ENCODE measurements at places on chromosomes 3 and 15.
A peak's percentile ranks its signal among the peaks of the same experiment; 100 is the strongest.

DNA sequence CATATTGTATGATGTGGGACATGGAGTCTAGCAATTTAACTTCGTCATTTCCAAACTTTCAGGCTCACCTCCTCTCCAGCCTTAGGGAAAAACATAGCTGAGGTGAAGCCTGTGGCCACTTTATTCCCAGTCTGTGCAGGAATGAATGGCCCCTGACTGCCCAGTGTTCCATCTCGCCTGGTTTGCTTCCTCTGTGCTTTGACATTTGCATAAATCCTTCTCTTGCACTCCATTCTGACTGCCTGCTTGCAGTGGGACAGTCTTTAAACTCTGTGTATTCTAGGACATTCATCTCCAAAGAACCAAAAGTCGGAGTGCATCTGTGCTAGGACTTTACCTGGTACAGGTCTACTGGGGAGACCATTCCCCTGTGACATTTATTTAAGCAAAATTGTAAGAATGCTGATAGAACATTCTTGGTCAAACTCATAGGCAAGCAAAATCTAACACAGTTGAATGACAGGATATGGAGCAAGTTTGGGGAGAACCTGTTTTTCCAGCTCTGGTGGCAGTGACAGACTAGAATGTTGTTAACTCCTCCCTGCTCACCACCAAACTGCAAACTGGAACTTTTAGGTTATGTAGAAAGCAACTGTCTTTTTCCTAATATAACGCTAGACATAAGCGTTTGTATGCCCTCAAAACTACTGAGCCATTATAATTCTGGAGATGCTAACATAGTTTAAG is 22.1 kb downstream of the TMED3 start:
- no peak for DNase-seq

DNA sequence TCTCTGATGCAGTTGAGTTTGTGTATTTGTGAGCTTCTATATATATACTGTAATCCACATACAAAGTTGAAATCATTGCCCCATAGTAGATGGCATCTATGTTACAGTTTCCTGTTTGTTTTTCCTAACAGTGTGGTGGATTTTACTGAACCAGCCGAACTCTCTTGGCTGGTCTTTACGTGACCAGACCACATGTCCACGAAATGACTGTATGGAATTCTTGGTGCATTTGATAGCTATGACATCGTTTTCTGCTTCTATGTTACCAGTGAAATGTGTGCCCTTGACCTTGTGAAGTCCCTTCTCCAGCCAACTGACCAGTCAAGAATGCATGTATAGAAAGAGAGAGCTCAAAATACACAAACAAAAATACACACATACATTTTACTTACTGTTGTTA is 1.8 kb downstream of the KCNMB2 start:
- no peak for DNase-seq

DNA sequence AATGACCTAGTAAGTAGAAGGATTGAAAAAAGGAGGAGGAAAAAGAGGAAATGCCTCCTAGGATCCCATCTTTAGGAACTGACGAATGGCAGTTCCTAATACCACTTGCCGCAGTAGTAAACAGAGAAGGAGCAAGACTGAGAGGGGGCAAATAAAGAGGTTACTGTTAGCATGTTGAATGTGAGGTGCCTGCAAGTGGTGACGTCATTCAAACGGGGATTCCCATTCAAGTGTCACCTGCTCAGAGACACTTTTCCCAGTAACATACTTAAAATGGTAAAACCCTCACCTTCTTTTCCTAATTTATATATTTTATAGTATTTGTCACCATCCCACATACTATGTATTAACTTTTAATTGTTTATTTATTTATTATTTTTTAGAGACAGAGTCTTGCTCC is 178.9 kb downstream of the IL5RA start:
- no peak for DNase-seq

DNA sequence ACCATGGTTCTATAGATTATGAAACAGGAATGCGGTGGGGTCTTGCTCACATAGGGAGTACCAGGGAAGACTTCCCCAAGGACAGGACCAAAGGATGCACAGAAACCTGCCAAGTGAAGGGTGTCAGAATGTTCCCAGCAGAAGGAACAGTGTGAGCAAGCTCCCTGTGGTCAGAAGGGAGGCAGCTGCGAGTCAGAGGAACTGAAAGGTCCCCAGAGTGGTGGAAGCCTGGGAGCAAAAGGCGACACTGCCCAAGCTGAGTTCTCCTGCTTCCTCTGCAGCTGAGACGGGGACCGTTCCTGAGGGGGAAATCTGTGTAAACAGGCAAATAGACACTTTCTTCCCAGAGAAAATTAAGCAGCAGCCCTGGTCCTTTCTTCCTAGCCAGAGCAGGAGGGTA is 14.2 kb upstream of the SLC6A6 start:
- no peak for DNase-seq

- no peak for DNase-seq
Measured at GRCh38 chr15:33313491-33313890, 2.7 kb downstream of the RYR3 start.

- DNase-seq: no peak
Measured at GRCh38 chr15:81882504-81882903, 163.3 kb downstream of the MEX3B start.

DNA sequence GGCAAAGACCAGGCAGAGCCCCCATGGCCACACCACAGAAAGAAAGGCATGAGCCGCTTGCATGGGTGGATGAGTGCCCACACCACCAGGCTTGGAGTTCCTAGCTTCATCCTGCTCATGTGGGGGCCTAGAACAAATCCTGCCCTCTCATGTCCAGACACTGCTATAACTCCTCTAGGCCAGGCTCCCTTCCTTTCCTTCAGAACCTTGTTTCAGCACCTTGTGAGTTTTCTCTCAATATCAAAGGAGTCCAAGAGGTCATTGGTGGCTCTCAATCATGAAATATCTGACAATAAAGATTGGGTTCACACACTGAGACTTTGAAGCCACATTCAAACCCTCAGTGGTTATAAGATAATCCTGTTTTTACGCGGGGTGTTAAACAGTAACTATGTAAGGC is 12.7 kb downstream of the SLC6A20 start:
- no peak for DNase-seq

DNA sequence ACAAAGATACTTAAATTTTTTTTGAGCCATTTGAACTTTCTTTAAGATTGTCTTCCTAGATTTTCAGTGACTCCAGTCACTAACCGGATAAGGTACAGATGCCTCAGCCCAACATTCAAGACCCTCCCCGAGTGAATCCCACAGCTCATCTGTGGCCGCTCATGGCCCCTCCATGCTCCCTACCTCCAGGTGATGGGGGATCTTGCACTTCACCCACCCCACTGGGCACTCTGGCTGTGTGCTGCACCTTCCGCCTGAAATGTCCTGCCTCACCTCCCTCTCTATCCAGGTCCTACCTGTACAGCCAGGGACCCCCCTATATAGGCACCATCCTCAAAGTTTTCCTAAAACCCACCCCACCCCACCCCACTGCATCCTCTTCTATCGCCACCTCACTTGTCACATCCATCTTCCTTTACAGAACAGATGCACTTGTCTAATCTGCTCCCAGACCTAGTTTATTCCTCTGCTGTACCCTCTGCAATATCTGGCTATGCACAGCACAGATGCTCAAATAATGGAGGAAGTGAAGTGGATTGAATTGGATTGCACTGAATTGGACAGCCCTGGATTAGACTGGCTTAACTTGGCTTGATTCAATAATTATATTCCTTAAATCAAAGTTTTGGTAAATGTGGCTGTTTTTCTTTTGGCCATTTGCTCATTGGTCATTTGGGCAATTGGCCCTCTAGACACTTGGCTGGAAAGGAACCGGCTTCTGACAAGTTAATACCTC is 24.5 kb downstream of the NTRK3 start:
- no peak for DNase-seq

- DNase-seq: peak; percentile 80
Measured at GRCh38 chr15:40859206-40859851, 14.7 kb downstream of the RHOV start.

- no peak for DNase-seq
Measured at GRCh38 chr15:39301589-39301999, 279.3 kb upstream of the THBS1 start.

- no peak for DNase-seq
Measured at GRCh38 chr3:114760679-114761078, 386.4 kb downstream of the ZBTB20 start.

GRCh38 chr15:26443321-26443720 is 329.5 kb downstream of the GABRB3 start:
- DNase-seq: no peak

- no peak for DNase-seq
Measured at GRCh38 chr3:193910886-193911738, 224.8 kb upstream of the HES1 start.

DNA sequence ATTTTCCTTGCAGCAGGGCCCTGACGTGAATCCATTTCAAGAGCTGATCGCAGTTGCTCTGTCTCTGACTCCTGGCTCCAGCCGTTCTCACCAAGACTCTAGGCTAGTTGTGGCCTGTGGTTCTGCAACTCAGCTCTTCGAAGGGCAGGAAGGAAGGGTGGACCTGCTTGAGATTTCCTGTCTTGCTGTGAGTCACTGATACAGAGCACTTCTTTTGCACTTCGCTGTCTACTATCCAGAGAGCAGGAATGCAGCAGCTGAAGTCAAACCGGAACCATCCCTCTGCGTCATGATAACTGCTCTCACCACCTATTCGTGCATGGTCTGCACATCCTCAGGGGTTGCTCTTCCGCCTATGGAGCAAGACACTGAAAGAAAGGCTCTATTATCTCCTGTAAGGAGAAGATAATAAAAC is 59.7 kb downstream of the RAP2B start:
- no peak for DNase-seq

- DNase-seq: no peak
Measured at GRCh38 chr15:87733541-87733941, 523.0 kb downstream of the NTRK3 start.
